ENCODE measurements at places on chromosomes 13 and 19. TPM values are rescaled to one million over a fixed set of nuclear protein-coding genes. Genes with fewer than 3 reads are reported as not detected.

- H3K27me3 ChIP-seq, result no peaks in the 10 kb centered on the region
- no peaks in the 10 kb centered on the region for H3K36me3 ChIP-seq
- no peak overlapping the region for H3K27ac ChIP-seq
- DNase-seq, result no peak
Measured at GRCh38 chr13:101325423-101325822, 90.9 kb downstream of the NALCN start.

ANGPTL8 gene
- not detected for total RNA-seq

DNA sequence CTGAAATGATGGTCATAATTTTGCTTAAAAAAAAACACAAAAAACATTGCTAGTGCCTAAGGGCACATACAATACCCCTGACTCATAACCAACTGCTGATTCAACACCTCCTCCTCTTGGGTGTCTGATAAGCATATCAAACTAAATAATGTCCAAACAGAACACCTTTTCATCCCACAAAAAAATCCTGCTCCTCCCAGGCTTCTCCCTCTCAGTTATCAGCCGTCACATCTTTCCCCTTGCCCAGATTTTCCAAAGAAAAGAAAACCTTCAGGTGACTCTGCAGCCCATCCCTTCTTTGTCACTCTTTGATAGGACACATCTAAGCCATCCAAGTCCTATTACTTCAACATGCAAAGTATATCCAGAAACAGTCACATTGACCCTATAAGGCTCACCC lies 46.9 kb downstream of the ABCC4 start:
- no peak for DNase-seq
- H3K27ac ChIP-seq, result no peak overlapping the region
- H3K36me3 ChIP-seq, result no peaks in the 10 kb centered on the region
- H3K4me3 ChIP-seq, result no peak overlapping the region
- H3K4me1 ChIP-seq, result peaks cover 2% of the 10 kb centered on the region

CYP2B6 gene
- total RNA-seq, result not detected

FUT2 gene
- total RNA-seq, result not detected

DNA sequence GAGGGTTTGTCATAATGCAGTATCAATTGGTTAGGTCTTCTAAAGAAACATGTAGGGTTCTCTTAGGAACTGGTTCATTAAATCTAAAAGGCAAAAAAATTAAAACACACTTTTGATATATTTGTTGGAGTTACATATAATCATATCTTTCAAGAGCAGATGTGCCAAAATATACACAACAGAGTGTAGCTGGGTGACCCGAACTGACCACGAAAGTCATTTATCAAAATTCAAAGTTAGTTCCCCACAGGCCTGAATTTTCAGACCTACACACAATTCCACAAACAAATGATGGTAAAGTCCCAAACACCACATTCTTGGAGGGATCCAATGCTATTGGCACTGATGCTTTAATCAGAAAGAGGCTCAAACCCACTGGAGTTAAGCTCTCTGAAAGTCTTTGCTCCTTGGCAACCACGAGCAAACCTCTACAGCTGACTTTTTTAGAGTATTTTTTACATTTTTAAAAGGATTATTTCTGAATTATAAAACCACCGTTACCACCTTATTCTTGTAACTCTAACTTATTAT lies 50.9 kb downstream of the IRS2 start:
- no peaks in the 10 kb centered on the region for H3K27me3 ChIP-seq
- H3K4me1 ChIP-seq, result peaks cover 5% of the 10 kb centered on the region
- no peak for DNase-seq
- no peaks in the 10 kb centered on the region for H3K36me3 ChIP-seq
- H3K4me3 ChIP-seq, result no peak overlapping the region

ABHD8 gene
- 9.3 TPM for total RNA-seq

C1QTNF9 gene
- not detected for total RNA-seq
